ENCODE measurements at places on chromosomes 4 and X. TPM values are rescaled to one million over a fixed set of nuclear protein-coding genes. Genes with fewer than 3 reads are reported as not detected.

DNA sequence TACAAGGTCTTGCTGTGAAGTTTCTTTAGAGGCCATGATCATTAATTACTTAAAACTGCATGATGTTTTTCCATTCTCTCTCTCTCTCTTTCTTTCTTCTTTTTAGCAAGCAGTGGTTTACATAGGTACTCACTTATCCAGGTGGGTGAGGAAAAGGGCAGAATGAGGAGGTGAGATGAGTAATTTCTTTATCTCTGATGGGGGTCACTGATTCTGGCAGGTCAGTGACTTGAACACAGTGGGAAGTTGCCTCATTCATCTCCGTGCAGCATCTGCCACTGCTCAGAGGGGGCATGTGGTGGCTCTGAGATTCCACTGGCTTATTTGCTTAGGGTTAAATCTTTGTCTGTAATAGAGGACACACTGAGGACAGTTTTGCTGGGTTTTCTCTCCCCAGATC, 62.6 kb downstream of the FAM114A1 start:
- peaks cover 7% of the 10 kb centered on the region for H3K27me3 ChIP-seq
- no peak for DNase-seq
- H3K36me3 ChIP-seq = no peaks in the 10 kb centered on the region
- H3K27ac ChIP-seq = no peak overlapping the region
- no peak overlapping the region for H3K4me3 ChIP-seq
- H3K4me1 ChIP-seq = no peaks in the 10 kb centered on the region

DNA sequence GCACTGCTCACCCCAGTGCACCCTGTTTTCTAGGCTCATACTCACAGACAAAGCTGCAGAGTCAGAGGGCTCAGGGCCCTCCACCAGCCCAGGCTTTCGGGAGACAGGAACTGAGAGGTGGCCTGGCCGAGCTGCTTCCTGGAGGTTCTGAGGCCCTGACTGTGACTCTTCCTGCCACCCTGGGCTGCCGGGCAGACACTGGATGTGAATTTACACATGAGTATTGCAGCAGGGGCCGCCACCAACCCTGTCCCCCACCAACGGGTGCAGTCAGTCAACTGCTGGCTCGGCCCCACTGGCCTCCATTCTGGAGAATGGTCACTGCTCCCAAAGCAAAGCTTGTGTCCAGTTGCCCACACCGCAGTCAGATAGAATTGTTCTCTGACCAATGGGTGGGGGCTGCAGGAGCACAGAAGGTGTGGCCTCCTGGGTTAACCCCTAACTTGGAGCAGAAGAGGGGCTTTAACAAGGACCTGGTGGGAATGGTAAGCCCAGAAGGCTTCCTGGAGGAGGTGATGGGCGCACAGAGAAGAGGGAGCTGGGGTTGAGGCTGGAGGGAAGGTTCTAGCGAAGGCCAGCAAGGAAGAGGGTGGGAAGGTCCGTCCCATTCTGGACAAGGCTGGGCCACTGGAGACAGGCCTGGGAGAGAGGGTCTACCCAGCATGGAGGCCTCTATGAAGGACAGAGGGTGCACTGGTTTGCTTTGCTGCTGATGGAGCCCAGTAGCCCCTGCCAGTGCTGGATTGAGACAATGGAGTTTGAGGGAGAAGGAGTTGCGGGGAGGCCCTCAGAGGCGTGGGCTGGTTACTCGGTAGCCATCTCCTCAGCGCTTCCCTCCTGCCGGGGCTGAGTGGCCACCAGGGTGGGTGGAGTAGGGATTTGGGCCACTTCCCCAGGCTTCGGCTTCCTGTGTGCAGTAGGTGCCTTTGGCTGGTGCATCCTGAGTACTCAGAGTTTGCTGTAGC, 135.3 kb downstream of the CPZ start:
- peak overlapping the region; percentile 24 for H3K27ac ChIP-seq
- peaks cover 4% of the 10 kb centered on the region for H3K4me1 ChIP-seq
- no peak overlapping the region for H3K4me3 ChIP-seq
- no peaks in the 10 kb centered on the region for H3K36me3 ChIP-seq

GRCh38 chr4:6250235-6250983, 19.2 kb upstream of the WFS1 start:
- no peak overlapping the region for H3K4me3 ChIP-seq
- peaks cover 39% of the 10 kb centered on the region for H3K27me3 ChIP-seq
- H3K27ac ChIP-seq = no peak overlapping the region

COL25A1 gene
- total RNA-seq = not detected

- H3K4me3 ChIP-seq = no peak overlapping the region
- H3K27me3 ChIP-seq = no peaks in the 10 kb centered on the region
Measured at GRCh38 chr4:7313347-7313811, 121.0 kb downstream of the SORCS2 start.

ATOH1 gene
- not detected for total RNA-seq

- H3K4me1 ChIP-seq = peaks cover 9% of the 10 kb centered on the region
- no peak overlapping the region for H3K27ac ChIP-seq
- no peaks in the 10 kb centered on the region for H3K27me3 ChIP-seq
- H3K36me3 ChIP-seq = no peaks in the 10 kb centered on the region
- DNase-seq = no peak
Measured at GRCh38 chrX:2888309-2888708, 40.8 kb downstream of the ARSD start.

DNA sequence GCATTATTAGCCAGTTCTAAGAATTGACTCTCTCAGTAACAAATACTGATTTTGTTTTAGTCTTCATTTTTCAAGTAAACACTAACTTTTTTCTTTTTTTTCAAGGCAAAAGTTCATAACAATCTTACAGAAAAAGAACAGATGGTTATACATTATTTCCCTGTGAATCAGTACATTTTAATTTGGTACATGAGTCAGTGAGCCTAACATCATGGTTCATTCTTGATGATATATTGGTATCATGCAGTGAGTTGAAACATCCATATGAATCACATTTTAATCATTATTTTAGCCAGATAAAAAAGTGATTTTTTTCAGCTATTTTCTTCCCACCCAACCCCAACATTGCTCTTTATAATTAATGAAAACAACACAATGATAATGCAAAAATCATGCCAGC, 184.3 kb upstream of the TACR3 start:
- no peak overlapping the region for H3K27ac ChIP-seq
- H3K36me3 ChIP-seq = no peaks in the 10 kb centered on the region
- no peak overlapping the region for H3K4me3 ChIP-seq
- H3K4me1 ChIP-seq = no peaks in the 10 kb centered on the region

DNA sequence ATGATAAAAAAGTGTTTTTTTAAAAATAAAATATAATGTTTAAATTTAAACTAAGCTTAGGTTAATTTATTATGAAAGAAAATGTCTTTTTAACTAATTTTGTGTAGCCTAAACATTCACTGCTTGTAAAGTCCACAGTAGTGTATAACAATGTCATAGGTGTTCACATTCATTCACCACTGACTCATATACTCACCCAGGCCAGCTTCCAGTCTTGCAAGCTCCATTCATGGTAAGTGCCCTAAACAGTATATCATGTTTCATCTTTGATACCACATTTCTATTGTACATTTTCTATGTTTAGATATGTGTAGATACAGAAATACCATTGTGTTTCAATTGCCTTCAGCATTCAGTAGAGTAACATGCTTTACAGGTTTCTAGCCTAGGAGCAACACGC, 530.3 kb downstream of the EPHA5 start:
- no peak overlapping the region for H3K4me3 ChIP-seq
- H3K36me3 ChIP-seq = no peaks in the 10 kb centered on the region
- no peak for DNase-seq
- no peak overlapping the region for H3K27ac ChIP-seq

SRPX gene
- 3.3 TPM for total RNA-seq

GLOD5 gene
- not detected for total RNA-seq

DNA sequence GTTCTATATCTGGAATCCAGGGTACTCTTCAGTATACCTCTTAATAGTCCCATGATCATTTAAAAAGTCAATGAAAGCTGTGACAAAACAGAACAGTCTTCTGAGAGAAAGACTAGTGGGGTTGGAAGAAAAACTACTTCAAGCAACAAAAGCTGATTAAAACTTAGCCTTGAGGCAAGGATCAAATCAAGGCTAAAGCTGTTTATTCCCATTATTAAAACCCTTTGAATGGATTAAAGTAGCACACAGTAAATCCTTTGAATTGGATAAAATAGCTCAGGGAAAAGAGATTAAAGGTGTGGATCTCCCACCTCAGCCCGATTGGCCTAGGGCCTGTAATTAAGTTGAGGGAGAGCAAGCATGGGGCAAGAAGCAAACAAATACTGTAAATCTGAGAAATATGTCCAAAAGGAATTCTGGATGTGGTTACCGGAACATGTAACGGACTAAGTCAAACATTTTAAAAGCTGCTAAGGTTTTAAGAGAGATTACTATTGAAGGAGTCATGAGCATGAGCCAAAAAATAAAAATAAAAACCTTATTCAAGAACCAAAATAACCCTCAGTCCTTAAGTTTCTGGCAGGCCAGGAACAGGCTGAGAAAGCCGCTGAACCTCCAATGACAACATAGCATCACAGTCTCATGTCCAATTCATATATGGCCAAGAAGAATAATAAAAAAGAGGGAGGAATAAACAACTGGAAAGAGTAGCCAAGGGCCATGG, 257.3 kb upstream of the NEIL3 start:
- peaks cover 9% of the 10 kb centered on the region for H3K27me3 ChIP-seq
- no peaks in the 10 kb centered on the region for H3K36me3 ChIP-seq
- no peaks in the 10 kb centered on the region for H3K4me1 ChIP-seq
- no peak for DNase-seq

Measured in activated naive CD8-positive, alpha-beta T cell treated with anti-CD3 and anti-CD28 coated beads, Interleukin-2, amount 10 ng/mL, durations not matched to agents 7 days and 5 days (primary cell).